ENCODE measurements at places on chromosomes 12 and 14. TPM values are rescaled to one million over a fixed set of nuclear protein-coding genes. Genes with fewer than 3 reads are reported as not detected.
A peak's percentile ranks its signal among the peaks of the same experiment; 100 is the strongest.

DNA sequence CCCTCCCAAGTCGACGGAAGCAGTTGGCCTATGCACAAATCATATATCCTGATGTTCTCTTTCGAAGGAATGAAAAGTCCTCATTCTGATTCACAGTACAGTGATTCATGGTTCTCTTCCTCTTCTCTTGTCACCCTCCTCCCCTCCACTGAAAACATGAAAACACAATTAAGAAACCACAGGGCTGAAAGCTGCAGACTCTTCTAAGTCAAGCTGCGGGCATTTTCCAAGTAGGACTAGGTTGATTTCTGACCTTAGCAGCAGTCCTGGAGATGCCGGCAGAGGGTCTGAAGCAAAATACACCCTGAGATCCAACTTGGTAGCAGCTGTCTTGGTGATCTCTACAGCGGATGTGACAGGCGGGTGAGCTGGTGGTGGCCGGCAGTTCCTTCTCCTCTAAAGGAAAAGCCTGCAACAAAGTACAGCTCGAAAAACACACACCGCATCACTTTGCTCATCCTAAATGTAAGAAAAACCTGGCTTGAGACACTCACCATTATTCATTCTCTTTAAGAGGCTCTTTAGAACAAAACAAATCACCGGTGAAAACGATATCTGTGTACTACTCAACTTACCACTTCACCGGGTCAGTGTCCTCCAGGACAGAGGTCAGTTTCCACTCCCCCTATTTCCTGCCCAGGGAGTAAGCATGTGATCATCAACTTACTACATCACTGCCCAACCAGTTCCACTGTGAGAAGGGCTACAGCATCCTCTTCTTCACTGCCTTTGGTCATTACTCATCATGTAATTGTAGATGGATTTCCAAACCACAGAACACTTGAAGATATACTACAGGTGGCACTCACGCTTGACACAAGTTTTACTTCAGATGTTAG is 6.0 kb downstream of the TMCC3 start:
- no peaks in the 10 kb centered on the region for H3K4me1 ChIP-seq
- H3K36me3 ChIP-seq: no peaks in the 10 kb centered on the region
- H3K27me3 ChIP-seq: peaks cover 2% of the 10 kb centered on the region
- no peak overlapping the region for H3K4me3 ChIP-seq
- peak; percentile 88 for DNase-seq

DNA sequence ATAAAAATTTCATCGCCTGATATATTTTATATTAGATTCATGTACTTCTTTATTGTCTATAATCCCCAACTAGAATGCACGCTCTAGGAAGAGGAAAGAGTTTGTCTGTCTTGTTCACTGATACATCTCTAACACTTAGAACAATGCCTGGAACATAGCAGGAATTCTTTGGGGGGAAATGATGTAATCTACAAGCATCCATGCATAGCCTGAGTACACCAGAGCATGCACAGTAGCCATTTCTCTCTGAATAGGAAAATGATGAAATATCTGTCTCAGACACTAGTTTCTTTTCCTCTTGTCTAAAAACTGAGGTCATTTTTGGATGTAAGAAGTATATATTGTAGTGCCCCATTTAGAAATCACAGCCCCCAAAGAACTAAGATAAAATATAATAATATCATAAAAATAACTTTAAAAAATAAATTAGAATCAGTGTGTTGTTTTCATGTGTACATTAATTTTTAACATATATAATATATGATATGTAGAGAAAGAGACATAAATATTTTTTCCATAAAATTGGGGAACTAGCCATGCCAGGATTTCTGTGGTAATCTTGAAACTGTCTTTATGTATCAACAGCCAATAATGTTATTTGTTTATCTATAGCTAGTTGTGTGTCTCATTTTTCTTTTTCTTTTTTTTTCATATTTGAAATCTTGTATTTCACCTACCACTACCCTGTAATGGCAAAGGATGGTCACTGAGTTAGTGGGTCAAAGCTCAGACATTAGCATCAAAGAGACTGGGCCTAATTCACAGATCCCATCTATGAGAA is 155.6 kb upstream of the TMCC3 start:
- H3K4me3 ChIP-seq: no peak overlapping the region
- no peak overlapping the region for H3K27ac ChIP-seq
- peak; percentile 47 for DNase-seq
- H3K36me3 ChIP-seq: no peaks in the 10 kb centered on the region
- no peaks in the 10 kb centered on the region for H3K27me3 ChIP-seq

DNA sequence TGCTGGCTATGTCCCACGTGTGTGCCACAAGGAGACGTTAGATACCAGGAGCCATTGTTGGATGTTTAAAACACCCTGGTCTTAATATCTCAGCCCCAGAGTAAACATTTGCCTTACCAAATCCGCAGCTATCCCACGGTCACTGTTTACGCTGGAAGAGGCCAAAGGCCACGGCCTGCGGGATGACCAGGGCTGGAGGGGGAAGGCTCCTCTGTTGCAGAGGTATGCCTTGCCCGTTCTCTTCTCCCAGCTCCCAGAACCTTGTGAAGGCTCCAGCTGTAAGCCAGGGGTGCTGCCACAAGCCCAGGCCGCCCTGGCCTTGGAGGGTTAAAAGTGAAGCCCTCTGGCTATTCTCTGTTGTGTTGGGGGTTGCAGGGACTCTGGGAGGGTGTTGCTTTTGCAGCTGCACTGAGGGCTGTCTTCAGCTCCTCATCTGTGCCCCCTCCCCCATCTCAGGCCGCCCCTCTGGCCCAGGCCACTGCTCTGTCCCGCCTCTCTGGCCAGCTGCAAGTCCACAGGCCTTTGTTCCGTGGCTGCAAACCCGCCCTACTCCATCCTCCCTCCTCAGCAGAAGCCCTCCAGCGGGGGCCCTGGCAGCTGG is 2.5 kb downstream of the PLEKHG3 start:
- H3K36me3 ChIP-seq: no peaks in the 10 kb centered on the region
- peaks cover 13% of the 10 kb centered on the region for H3K4me1 ChIP-seq
- no peak overlapping the region for H3K27ac ChIP-seq

DNA sequence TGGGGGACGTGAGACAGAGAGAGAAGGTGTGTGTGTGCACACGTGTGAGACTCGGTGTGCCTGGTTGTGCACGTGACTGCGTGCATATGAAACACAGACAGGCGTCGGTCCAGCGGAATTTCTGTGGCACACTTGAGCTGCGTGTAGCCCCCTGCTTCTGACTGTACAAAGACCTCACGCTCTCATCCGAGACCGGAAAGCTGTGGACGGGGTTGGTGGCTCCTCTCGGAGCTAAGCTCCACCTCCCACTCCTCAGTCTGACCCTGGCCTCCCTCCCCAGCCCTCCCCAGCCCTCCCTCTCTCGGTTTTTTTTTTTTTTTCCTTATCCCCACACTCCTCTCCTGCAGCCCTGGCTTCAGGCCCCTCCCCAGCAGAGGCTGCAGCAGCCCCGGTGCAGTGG is 8.3 kb upstream of the C14orf180 start:
- DNase-seq: no peak
- H3K27ac ChIP-seq: no peak overlapping the region
- no peaks in the 10 kb centered on the region for H3K36me3 ChIP-seq
- no peak overlapping the region for H3K4me3 ChIP-seq

- no peak for DNase-seq
- H3K36me3 ChIP-seq: no peaks in the 10 kb centered on the region
- H3K27ac ChIP-seq: no peak overlapping the region
- H3K27me3 ChIP-seq: no peaks in the 10 kb centered on the region
- H3K4me3 ChIP-seq: no peak overlapping the region
- no peaks in the 10 kb centered on the region for H3K4me1 ChIP-seq
Observed at GRCh38 chr14:56659378-56659777, 79.8 kb downstream of the TMEM260 start.

DNA sequence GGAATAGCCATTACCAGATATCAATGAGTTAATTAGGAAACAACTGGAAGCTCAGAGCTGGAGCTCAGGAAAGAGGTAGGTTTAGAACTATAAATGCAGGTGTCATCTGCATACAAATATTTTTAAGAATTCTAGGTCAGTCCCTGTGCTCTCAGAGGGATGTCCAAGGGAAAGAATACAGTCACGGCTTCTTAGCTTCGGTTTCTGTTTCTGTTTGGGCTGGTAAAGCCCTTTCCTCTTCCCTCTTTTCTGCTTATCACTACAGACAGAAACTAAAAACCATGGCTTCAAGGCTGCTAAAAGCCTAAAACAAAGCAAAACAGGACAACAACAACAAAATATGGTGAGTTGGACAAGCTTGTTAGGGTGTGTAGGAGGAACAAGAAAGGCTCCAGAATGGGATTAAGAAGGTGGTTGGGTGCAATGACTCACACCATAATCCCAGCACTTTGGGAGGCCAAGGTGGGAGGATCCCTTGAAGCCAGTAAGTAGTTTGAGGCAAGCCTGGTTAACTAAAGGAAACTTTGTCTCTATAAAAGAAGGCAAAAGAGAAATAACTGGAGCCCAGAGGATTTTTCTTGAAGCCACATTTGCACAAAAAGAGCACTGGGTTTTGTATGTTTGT is 113.0 kb downstream of the SEC23A start:
- H3K4me1 ChIP-seq: no peaks in the 10 kb centered on the region
- DNase-seq: no peak
- H3K27me3 ChIP-seq: no peaks in the 10 kb centered on the region
- H3K4me3 ChIP-seq: no peak overlapping the region
- H3K27ac ChIP-seq: no peak overlapping the region

MRPL42 gene
- polyA plus RNA-seq: 87.3 TPM

NTS gene
- 0.28 TPM for polyA plus RNA-seq

P2RX4 gene
- 39.0 TPM for polyA plus RNA-seq
